ENCODE measurements at places on chromosomes 16 and 17.

DNA sequence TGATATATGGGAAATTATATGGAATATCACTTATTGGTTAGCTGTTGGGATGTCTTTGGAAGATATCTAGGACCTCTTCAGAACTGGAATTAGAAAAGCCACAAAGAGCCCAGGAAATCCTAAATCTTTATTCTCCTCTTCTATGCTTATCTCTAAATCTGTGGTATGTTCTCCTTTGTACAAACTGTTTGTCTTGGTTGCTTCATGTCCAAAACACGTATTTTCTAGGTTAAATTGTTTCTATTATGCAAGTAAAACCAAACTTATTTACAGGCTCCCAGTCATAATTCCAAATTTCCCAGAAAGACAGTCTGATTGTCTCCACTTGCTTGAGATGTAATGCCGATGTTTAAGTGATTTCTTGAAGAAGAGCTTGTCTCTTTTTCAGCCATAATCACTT lies 650.9 kb downstream of the CDH11 start:
- no peak for DNase-seq

GRCh38 chr17:56545106-56545505 lies 48.4 kb upstream of the NOG start:
- no peak for DNase-seq

DNA sequence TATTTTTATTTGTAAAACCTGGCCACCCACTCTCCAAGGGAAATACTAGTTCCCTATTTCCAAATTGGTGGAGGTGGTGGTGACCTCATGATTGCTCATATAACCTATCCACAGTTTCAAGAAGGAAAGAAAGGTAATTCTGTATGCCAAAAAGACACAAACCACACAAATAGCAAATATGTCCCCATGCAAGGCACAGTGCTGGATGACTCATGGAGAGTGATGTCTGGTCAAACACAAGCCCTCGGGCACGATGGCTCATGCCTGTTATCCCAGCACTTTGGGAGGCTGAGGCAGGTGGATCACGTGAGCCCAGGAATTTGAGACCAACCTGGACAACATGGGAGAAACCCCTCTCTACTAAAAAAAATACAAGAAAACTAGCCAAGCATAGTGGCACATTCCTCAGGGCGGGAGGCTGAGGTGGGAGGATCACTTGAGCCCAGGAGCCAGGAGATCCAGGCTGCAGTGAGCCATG lies 64.2 kb downstream of the GNA13 start:
- DNase-seq, result no peak

- no peak for DNase-seq
These were observed 34.9 kb downstream of the PRKCA start for GRCh38 chr17:66337268-66337667.

GRCh38 chr17:38873640-38874380 lies 4.0 kb downstream of the LASP1 start:
- DNase-seq, result no peak

- DNase-seq, result no peak
These were observed 19.9 kb upstream of the KCNG4 start for GRCh38 chr16:84259691-84260090.

GRCh38 chr17:2253768-2254406 lies 49.7 kb downstream of the SMG6 start:
- DNase-seq, result no peak

- DNase-seq, result no peak
These were observed 2.7 kb downstream of the MSL1 start for GRCh38 chr17:40124279-40125141.

- no peak for DNase-seq
These were observed 8.2 kb downstream of the NTHL1 start for GRCh38 chr16:2039274-2040031.

GRCh38 chr16:68086336-68086841 lies 1.2 kb downstream of the NFATC3 start:
- no peak for DNase-seq

- no peak for DNase-seq
These were observed 5.5 kb downstream of the RAB11FIP3 start for GRCh38 chr16:430904-431303.

DNA sequence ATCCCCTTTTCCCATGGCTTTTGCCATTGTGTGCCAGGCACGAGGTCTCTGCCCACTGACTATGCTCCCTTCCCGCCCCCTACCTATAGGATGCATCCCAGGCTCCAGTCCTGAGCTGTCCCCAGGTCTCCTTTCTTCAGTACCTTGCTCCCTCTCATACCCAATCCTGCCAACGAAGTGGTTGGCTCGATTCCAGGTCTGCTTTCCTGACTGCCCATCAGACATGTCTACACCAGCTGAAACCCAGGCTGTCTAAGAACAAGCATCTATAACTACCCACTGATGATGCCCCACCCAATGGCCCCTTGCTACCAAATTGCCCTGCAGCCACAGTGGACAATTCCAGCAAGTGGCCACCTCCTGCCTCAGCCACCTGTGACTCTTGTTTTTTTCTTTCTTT lies 479.1 kb downstream of the SOX9 start:
- DNase-seq, result no peak

DNA sequence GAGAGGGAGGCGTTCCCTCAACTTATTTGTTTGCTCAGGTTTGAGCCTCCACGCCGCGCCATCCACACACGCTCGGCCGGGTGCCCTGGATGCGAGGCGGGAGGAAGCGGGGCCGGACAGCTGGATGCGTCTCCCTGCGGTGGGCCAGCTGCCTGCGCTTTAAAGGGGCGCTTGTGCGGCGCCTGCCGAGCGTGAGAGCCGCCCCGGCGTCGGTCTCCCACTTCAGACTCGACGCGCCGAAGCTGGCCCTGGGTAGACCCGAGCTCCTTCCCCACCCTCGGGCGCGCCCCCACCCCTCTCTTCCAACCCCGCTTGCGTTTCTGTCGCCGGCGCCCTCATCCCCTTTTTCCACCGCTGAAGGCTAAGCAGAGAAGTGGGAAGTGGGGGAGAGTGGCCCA lies 527 bp upstream of the CHAD start:
- no peak for DNase-seq

DNA sequence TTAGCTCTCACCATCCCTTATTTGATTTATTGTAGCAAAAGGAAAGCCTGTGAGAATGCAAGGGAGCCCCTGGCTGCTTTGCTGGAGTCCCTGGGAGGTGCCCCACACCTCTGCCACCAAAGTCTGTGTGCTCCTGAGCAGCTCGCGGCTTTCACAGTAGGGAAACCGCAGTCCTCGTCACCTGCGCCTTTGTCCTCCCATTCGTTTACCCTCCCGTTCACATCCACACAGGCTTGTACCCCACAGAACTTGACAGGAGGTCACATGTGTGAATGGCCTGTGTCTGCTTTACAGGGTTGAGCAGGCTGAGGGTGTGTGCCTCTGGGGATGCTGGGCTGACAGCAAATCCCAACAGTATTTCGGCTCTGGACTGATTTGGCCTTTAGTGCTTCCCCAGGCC lies 152.5 kb downstream of the LGALS9B start:
- DNase-seq, result no peak

DNA sequence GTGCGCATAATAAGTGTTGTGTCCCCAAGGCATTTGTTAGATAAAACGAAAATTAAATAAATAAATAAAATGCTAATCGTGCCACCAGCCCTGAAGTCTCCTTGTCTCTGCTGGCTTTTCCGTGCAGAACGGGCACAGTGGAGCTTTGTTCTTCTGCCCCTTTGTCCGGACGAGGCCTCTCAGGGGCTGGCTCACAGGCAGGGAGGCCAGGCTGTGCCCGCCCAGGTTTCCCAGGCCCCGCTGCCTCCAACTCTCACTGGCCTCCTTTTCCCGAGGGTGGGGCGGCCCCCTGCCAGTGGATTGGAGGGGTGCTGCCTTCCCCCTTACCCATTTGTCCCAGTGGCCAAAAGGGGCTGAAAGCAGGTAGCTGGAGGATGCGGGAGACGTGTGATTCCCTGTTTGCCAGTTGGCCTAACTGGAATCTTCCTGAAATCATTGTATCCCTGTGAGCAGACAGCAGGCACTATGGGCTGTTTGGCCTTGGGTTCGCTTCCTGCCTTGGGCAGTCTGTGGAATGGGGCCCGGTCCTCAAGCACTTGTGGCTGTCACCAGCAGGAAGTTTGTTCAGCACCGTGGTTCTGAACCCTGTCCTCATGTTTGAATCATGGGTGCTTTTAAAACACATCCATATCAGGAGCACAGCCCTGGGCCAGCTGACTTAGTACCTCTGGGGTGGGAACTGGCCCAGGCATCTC lies 64.4 kb downstream of the KSR1 start:
- DNase-seq, result no peak

DNA sequence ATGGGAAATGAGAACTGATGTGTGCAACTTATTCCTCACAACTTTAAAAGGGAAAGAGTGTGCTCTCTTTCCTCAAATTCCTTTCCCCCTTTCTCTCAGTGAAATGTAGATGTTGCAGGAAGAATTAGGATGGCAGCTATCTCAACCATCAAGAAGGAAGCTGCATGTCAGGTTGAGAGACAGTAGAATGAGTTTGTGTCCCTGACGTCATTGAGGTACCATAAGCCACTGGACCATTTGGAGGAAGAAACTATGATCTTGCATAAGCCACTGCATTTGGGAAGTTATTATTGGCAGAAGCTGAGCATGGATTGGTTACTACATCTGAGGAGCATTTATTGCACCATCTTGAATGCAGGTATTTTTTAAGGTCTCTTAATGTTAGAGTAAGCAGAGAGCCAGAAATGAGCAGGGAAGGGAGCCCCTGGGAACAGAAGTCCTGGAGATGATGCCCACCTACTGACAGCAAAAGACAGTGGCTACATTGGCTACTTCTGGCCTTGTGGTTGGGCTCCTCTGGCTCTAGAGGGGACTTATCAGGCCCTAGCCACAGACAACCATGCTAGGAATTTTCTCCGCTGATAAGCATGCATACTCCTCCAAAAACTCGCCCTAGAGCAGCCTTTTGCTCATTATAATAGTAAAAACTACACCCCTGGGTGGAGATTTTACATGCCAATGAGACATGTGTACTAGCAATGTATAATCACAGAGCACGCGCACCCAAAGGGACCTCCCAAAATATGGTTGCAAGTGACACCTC lies 249.0 kb upstream of the SALL1 start:
- DNase-seq, result no peak

DNA sequence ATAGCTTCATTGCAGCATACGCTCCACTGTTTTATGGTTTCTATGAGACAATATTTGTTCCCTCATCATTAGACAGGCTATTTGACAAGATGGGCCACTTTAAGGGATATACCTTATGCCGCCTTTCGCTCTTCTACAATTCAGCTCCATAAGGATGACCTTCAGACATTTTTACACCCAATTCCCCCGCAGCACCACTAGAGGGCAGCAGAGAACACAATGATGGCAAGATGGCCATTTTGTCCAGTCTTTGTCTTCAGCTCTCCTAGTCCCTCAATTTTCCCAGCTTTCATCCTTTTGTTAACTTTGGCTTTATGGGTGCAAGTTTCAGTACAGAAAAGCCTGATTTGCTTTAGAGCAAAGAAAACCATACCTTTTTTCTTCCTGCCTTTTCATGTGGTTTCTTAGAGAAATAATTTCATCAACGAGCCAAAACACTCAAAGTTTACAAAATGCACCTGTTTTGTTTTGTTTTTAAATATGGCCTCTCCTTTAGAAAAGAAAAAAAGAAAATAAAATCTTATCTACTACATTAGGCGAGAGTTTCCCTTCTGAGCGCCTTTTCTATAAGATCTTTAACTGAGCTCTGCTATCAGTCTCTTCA lies 355.3 kb downstream of the TOX3 start:
- peak; percentile 53 for DNase-seq

- DNase-seq, result no peak
These were observed 696 bp downstream of the NETO2 start for GRCh38 chr16:47142821-47143676.

GRCh38 chr17:63945784-63946439 lies 13.8 kb upstream of the CD79B start:
- DNase-seq, result no peak

DNA sequence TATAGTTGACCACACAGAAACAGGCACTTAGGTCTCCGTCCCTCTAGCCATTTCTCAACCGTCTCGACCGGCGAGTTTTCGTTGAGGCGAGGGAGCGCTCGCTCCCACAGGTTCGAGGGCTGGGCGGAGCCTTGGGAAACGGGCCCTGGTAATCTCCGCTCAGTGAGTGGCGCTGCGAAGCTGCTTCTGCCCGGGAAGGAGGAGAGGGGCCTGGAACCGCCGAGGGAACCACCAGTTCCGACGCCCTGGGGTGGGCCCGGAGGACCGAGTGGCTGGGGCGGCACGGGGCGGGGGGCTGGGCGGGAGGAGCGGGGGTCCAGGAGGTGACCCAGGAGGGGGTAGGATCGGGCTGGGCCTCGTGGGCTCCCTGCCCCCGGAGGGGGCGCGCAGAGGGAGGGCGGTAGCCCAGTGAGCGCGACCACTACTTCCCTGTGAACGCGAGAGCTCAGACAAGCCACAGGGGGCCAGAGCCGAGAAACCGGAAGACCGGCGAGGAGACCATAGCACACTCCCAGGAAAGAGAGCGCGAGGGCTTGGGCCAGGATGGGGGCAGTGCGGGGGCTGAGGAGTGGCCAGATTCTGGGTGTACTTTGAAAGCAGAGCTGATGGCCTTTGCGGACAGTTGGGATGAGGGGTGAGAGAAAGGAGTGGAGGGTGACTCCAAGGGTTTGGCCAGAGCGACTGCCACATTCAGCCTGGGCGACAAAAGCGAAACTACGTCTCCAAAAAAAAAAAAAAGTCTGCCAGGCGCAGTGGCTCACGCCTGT lies 29.9 kb upstream of the ARL4D start:
- peak; percentile 70 for DNase-seq

- no peak for DNase-seq
These were observed 47.9 kb downstream of the LYRM1 start for GRCh38 chr16:20948444-20948843.

DNA sequence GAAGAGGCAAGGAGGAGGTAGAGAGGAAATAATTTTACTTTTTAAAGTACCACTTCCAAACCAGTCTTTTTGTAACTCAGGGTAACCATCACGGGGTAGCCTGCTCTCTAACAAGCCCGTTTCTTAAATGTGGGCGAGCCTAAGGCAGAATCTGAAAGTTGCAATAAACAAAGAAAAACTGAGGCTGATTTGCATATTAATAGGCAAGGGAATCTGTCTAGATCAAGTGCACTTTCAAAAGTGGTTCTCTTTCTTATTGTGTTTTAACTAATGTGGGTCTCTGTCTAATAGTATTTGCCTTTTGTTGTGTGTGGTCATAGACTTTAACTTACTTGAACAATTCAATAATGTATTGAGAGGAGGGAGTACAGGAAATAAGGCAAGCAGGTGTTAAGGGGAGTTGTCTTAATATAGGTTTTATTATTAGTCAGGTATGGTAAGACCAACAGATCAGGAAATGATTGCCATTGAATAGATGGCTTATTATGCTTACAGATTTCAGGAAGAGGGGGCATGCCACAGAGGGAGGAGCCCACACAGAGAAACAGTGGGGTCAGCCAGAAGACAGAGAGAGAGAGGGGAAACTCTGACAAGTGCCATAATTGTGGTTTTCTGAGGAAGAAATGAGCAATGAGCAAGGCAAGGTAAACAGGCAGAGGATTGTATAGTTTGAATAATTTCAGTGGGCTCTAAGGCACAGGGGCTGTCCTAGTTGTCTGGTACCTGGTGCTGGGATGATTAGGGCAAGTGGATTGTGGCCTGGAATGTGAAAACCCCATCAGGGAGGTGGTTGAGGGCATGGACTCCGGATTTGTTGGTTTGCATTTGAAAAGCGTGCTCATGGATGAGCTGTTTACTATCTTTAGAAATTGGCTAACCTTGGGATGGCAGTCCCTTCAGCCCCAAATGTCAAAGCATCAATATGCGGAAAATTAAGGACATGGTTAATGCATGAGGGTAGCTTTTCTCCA lies 237.2 kb downstream of the TOX3 start:
- DNase-seq, result no peak

Data from left renal pelvis (tissue), 4 donors.